ENCODE measurements at places on chromosomes 12 and 14. TPM values are rescaled to one million over a fixed set of nuclear protein-coding genes. Genes with fewer than 3 reads are reported as not detected.

DNA sequence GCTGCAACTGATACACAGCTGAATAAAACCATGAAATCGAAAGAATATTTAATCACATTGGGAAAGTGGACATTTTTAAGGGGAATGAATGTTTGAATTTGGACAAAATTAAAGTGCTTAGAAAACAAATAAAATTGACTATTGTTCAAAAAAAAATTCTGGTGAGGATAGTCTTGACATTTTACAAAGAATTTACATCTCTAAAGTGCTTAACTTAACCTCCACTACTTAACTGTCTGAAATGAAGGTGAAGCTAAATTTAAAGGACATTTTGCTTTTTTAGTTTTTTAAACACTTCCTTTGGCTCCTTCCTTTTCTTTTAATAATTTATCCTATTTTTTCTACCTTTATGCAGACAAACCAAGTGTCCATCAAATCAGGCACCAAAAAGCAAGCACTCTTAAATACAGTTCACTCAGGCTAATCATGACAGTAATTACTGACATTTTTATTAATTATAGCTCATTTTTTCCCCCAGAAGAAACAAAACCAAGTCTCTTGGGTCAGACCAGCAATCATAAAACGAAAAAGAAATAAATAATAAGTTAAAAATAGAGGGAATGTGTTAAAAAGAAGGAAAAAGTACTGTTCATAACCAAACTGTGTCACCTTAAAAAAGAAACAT lies 5.7 kb upstream of the CCND2 start:
- DNase-seq: no peak
- H3K27me3 ChIP-seq: peaks cover 84% of the 10 kb centered on the region
- peaks cover 4% of the 10 kb centered on the region for H3K4me1 ChIP-seq
- no peaks in the 10 kb centered on the region for H3K36me3 ChIP-seq

DNA sequence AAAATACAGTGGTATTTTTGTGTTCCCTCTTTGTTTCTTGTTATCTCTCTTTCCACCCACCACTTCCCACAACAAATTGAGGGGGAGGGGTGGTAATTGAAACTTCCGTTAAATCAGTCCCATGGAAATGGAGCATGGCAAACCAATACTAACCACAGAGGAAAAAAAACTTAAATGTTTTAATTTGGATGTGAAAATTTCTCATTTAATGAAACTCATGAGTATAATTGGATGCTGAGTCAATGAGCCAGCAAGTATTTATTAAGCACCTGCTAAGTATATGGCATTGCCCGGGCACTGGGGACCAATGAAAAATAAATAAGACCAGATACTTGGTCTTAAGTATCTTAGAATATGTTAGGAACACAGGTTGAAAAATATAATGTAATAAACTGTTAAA lies 147.5 kb downstream of the KCNH5 start:
- no peak overlapping the region for H3K27ac ChIP-seq
- no peaks in the 10 kb centered on the region for H3K36me3 ChIP-seq
- no peak for DNase-seq
- peaks cover 6% of the 10 kb centered on the region for H3K4me1 ChIP-seq
- H3K27me3 ChIP-seq: no peaks in the 10 kb centered on the region

Gene KRT71
- total RNA-seq: not detected

- no peak overlapping the region for H3K4me3 ChIP-seq
- H3K27me3 ChIP-seq: no peaks in the 10 kb centered on the region
- H3K27ac ChIP-seq: no peak overlapping the region
- H3K4me1 ChIP-seq: peaks cover 16% of the 10 kb centered on the region
- peaks cover 17% of the 10 kb centered on the region for H3K36me3 ChIP-seq
These were observed 789 bp upstream of the VWF start for GRCh38 chr12:6125310-6125608.

- DNase-seq: no peak
- H3K27me3 ChIP-seq: no peaks in the 10 kb centered on the region
- no peak overlapping the region for H3K27ac ChIP-seq
- H3K4me1 ChIP-seq: no peaks in the 10 kb centered on the region
- H3K36me3 ChIP-seq: no peaks in the 10 kb centered on the region
- no peak overlapping the region for H3K4me3 ChIP-seq
These were observed 98.8 kb downstream of the DICER1 start for GRCh38 chr14:95058491-95058890.

All from endodermal cell (in vitro differentiated cells).